Thymus (tissue), 14 donors: ENCODE measurements at places on chromosomes 13 and 19.

GRCh38 chr13:27933580-27934328 is 14.0 kb downstream of the PDX1 start:
- no peak for DNase-seq

DNA sequence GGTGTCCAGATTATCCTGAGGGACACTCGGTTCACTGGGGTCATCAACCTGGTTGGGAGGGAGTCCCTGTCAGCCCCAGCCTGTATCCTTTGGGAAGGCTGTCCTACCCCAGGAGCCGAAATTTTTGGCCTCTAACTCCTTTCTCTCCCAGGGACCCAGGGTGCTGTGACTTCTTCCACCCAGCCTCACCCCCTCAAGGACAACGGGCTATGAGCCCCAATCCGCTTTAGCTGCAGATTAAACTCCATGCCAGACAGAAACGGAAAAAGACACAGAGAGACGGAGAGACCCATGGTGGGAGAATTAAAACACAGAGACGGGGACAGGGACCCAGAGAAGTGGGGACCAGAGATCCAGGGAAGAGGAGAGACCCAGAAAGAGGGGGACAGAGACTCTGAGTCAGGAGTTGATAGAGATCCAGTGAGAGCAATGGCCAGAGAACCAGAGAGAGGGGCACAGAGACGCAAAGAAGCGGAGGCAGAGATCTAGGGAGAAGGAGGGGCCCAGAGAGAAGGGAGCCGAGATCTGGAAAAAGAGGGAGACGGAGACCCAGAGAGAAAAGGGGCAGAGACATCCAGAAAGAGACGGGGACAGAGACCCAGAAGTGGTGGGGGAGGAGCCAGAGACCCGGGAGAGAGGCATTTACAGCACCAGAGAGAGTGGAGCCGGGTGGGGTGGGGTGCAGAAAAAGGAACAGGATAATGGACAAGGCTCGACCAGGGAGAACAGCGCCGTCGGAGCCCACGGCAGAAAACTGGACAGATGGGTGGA is 703 bp downstream of the SLC17A7 start:
- DNase-seq: no peak

DNA sequence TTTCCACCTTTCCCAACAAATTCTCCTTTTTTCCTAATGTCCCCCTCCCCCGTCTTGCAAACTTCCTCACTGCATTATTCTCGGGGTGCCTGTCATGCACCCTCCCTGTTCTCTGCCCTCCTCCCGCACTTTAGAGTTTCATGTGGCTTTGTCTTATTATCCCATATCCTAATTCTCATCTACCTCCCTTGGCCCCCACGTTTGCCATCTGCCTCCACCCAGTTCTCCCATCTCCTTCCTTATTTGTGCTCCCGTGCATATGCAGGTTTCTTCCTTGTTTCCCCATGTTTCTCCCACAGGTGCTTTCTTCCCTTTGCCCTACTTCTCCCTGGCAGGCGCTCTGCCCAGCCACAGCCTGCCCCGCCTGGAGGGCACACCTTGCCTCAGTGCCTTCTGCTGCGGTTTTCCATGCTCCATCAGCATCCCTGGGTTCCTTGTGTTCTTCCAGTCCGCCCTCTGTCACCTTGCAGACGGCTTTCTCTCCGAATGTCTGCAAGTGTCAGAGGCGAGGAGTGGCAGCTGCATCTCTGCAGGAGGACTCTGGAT is 1.5 kb downstream of the SPATA13 start:
- DNase-seq: no peak

- no peak for DNase-seq
These were observed 44.0 kb upstream of the KPNA3 start for GRCh38 chr13:49836516-49836915.

DNA sequence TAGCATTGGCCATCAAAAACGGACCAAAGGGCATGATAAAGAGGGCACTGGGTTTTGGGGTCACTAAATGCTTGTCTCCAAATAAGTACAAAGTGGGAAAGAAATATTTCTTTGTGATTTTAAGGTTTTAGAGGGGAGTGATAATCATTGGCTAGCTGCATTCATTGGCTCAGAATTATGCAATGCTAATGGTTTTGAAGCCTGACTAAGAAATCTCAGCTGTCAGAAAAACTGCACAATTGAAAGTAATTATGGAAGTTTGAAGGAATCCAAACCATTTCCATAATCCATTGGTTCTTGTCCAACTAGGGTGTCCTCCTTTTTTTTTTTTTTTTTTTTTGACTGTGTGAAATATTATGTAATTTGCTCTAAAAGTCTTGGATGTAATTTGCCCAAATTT is 88.2 kb upstream of the ARGLU1 start:
- DNase-seq: no peak

DNA sequence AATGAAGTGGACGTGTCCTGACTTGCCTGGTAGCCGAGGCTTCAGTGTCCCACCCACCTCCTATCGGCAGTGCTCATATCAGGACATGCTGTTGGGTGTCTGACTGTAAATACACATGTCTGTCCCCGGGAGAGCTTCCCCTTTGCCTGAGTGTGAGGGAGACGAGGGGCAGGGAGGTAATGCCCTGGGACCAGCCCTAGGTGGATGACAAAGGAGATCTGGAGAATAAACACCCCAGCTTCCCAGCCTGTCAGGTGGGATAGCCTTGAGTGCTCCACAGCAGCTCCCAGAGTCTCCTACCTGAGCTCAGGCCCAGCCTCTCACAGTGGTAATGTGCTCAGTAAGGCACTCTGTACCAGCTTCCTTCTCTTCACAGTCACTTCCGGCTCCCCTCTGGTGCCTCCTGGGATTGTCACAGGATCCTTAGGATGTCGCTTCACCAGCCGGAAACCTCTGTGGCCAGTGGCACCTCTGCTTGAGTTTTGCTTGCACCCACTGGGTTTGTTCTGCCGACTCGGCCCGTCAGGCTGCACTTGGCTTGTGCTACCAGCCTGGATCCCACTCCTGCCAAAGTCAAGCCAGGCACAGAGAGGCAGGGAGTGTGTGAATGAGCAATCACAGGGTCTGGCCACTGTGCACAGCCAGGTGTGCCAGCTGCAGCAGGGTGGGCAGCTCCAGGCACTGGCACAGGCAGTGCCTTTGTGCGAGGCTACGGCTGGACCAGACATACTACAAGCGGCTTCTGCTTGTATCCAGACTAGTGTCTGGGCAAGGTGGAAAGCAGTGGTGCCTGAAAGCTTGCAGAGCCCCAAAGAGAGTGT is 54.4 kb upstream of the RGCC start:
- no peak for DNase-seq

GRCh38 chr19:17739121-17739875 is 12.0 kb upstream of the FCHO1 start:
- no peak for DNase-seq

DNA sequence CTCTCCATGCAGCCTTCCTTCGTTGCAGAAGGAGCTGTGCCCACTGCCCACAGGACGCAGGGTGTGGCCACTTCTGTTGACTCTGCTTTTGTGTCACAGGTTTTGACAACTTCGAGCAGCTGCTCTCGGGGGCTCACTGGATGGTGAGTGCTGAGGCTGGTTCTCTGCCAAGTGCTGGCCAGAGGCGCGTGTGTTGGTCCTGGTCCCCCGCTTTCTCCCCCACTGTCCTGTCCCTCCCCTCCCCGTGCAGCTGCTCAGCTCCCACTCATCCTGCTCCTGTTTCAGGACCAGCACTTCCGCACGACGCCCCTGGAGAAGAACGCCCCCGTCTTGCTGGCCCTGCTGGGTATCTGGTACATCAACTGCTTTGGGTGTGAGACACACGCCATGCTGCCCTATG is 10.6 kb upstream of the PDCD2L start:
- DNase-seq: no peak

DNA sequence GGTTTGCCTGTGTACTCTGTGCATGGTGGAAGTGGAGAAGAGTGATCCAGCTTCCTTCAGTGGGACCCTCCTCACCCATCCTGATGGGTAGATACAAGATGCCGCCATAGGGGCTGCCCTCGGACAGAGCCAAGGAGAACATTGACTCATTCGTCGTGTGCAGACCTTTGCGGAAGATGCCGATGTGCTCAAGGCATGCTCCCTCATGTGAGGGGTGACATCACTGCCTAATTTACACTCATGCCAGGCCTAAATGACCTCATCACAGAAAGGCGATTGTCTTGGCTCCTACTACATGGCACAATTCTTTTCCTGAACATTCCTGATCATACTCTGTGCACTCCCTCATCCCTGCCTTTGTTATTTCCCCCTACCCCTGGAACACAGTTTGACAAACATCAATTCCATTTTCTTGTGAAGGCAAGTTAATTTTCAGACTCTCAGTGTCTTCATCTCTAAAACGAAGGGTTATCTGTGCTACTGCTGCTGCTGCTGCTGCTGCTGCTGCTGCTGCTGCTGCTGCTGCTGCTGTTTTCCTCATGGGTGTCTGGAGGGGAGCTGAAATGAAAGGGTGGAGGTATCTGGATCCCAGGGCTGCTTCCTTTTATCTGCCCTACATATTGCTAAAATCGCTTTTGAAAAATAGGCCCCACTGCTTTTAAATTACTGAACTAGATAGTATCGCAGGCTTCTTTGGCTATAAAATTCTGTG is 146.5 kb upstream of the ARGLU1 start:
- no peak for DNase-seq

GRCh38 chr19:17836530-17836929 is 11.3 kb downstream of the JAK3 start:
- no peak for DNase-seq

- DNase-seq: no peak
These were observed 532.1 kb downstream of the IRS2 start for GRCh38 chr13:109254274-109254673.

GRCh38 chr19:19040417-19040816 is 7.0 kb downstream of the ARMC6 start:
- DNase-seq: no peak

DNA sequence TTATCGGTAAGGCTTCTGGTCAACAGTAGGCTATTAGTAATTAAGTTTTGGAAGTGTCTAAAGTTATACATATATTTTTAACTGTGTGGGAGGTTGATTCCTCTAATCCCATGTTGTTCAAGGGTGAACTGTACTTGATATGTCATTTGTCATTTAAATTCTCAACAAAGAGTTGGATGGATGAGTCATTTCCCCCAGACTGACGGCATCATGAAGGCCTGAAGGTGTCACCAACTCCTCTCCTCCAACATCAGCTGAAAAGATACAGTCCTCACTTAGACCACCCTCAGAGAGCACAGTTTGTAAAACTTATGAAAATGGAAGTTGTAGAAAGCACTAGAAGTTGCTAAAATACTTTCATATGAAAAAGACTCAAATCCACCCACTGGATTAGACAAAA is 48.8 kb downstream of the DCLK1 start:
- no peak for DNase-seq

GRCh38 chr19:4518345-4519171 is at the start of gene PLIN4:
PLIN4 (minus strand) TSS chr19:4518486; CDS start chr19:4518272, 214 bp downstream.
- DNase-seq: no peak

DNA sequence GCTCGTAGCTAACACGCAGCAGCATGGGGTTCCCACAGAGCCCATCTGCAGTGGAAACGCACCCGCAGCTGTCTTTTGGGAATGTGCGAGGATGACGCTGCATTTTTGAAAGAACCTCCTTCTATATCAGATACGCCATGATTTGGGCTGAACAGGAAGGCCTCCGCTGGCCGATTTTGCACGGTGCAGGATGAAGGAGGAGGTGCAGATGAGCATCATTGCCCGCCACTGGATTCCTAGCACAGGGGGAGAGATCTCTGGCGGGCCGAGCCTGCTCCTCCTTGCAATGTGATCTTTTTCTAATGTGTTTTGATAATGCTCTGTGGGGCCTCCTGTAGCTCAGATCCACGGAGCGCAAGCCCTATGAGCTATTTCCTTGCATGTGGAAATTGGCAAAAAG is 55.5 kb downstream of the EFNB2 start:
- DNase-seq: no peak

GRCh38 chr13:46676378-46676725 is 120.6 kb downstream of the ESD start:
- DNase-seq: no peak

DNA sequence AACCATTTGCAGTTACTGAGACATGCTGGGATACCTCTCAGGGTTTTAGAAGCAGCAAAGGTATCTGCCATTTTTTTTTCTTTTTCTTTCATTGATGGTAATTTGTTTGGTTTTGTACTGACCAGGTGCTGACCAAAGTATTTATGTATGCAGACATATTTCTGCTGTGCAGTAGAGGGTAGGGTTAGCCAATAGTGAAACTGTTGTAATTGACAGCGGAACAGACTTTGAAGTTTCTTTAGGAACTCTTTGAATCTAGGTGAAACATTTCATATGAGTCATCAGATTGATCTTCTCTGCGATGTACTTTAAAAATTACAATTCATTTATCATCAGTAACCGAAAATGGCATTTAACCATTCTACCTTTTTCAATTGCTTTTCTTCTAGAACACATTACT is 63.0 kb downstream of the ITGBL1 start:
- no peak for DNase-seq

DNA sequence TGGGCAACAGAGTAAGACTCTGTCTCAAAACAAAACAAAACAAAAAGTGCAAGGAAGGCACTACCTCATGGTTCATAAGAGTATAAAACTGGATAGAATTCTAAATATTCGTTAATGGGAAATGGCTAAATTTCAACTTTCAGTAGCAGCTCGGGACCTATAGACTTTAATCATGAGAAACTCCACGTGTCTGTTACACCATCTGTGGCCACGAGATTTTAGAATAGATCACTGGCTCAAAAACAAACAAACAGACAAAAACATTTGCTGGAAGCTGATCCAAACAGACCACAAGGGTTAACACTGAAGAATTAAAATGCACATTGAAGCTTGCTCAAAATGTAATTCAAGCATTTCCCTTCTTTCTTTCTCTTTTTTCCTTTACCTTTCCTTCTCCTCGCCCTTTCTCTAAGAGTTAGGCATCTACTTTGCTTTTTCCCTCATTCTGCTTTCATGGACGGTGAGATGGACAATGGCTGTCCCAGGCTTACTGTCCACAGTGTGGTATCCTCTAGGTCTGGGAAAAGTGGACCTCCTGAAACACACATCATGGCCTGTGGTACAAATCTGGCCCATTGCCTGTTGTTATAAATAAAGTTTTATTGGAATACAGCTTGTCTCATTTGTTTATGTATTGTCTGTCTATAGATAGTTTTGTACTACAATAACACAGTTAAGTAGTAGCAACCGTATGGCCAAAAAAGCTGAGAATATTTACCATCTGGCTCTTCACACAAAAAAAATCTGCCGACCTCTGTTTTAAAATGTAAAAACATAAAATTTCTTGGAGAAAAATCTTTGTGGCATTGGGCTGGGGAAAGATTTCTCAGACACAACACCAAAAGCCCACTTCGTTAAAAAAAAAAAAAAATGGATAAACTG is 10.3 kb downstream of the ELAVL1 start:
- no peak for DNase-seq

GRCh38 chr19:21835810-21836444 is at the start of gene ZNF43:
ZNF43 (minus strand) TSS chr19:21836182; CDS start chr19:21836038, 144 bp downstream.
- peak; percentile 94 for DNase-seq

DNA sequence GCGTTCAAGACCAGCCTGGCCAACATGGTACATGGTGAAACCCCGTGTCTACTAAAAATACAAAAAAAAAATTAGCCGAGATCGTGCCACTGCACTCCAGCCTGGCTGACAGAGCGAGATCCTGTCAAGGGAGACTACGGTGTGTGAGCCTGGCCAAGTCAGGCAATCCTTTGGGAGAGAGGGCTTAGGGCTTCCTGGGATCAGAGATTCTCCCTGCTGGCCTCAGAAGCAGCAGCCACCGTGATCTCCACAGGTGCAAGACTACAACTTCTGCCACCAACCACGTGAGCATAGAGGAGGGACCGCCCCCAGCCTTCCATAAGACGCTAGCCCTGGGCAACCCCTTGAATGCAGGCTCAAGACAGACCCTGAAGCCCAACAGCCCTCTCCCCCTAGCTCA is 7.6 kb downstream of the MFSD12 start:
- DNase-seq: no peak
